ENCODE measurements at places on chromosomes 7 and 10.

GRCh38 chr10:99654390-99655175, 4.7 kb upstream of the ENTPD7 start:
- no peak for DNase-seq

- no peak for DNase-seq
These were observed 23.9 kb downstream of the ST7 start for GRCh38 chr7:116977172-116977571.

GRCh38 chr7:75039709-75040108, 33.9 kb downstream of the RCC1L start:
- no peak for DNase-seq

DNA sequence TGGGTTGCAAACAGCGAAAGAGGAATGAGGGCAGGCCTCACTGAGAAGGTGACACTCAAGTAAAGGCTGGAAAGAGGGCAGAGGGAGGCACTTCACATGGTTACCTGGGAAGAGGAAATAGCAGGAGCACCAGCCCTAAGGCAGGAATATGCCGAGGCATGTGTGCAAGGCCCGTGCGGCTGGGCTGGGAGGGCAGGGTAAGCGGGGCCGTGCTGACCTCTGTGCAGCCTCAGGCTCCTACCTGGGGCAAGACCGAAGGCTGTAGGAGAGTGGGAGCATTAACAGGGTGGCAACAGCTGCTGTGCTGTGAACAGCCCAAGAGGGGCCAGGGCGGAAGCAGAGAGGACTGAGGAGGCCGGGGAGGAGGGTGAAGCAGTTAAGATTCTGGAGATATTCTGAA, 24.0 kb upstream of the SH3PXD2A start:
- DNase-seq, result no peak

DNA sequence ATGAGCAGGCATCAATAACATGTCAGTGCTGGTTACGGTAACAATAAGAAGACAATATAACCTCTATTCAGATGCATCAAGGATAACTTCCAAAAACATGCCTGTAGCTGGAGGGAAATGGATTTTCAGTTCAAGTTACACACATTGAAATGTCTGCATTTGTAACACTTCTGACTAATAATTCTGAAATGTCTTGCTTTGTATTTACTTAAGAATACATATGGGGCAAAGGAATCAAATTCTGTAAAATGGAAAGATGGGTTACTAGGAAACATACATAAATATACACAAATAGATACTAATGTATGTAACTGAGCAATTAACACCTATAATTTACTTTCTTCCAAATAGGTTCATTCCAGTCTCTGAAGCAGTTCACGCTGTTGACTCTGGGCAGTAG, 18.6 kb upstream of the MTPN start:
- no peak for DNase-seq

- no peak for DNase-seq
These were observed 276.8 kb upstream of the AKR1E2 start for GRCh38 chr10:4549139-4549653.

- peak; percentile 50 for DNase-seq
These were observed 166.1 kb downstream of the ST7 start for GRCh38 chr7:117119192-117119924.

DNA sequence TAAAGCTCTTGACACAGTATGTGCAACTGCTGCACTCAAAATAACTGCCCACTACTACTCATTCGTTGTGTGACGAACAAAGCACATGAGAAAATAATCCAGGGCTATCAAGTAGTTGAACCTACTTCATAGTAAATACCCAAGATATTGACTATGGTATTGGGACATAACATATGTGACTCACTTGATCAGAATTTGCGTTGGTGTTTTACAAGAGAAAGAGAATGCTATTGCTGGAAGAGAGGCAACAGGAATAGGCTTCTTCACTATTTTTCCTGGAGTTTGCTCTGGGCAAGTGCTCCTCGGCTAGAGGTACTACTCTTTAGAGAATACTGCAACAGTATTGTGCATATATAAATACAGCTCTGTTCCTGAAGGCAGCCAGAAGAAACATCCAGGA, 2.5 kb downstream of the DGKB start:
- no peak for DNase-seq

DNA sequence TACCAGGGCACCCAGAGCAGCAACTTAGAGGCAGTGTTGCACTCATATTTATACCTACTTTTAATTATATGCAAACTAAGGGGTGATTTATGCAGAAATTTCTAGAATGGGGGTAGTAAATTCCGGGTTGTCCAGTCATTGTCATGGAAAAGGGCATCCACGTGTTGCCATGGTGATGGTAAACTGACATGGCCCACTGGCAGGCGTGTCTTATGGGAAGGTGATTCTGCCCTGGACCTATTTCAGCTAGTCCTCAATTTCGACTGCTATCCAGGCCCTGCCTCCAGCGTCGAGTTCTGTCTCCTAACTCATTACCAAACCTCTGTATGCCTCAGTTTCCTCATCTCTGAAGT, 12.8 kb downstream of the SNX8 start:
- DNase-seq, result no peak
